ENCODE measurements at places on chromosomes 7 and 10.

DNA sequence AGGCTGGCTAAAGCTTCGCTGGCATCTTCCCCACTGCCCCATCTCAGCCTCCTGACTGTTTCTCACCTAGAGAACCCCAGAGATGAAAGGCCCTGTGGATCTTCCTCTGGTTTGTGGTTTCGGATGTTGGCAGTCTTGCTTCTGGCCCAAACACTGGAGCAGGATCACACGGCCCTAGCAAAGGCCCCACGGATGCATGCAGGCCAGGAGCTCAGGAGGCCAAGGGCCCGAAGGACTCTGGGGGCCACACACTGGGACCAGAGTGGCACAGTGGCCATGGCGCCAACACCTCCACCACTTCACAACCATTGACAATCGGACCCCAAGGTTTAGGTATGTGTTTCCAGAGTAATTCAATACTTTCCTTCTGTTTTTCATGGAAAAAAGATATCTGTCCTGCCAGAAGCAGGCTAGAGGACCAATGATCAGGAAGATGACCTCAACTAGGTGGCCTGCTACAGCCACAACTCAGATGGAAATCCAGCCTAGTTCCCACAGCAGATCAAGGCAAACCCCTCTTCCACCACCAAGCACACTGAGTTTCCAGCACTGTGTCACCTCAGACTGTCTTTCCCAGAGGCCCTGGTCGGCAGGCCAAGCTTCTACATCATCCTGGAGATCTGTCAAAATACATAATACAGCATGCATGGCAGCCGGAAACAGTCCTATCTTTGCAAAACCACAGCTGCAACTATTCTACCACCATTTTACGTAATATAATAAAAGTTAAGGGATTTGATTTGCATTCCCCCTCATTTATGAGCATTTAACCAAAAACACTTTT, 53.0 kb downstream of the CTBP2 start:
- DNase-seq, result no peak

- peak; percentile 1 for DNase-seq
These were observed 331.2 kb downstream of the LRRTM3 start for GRCh38 chr10:67257018-67257417.

DNA sequence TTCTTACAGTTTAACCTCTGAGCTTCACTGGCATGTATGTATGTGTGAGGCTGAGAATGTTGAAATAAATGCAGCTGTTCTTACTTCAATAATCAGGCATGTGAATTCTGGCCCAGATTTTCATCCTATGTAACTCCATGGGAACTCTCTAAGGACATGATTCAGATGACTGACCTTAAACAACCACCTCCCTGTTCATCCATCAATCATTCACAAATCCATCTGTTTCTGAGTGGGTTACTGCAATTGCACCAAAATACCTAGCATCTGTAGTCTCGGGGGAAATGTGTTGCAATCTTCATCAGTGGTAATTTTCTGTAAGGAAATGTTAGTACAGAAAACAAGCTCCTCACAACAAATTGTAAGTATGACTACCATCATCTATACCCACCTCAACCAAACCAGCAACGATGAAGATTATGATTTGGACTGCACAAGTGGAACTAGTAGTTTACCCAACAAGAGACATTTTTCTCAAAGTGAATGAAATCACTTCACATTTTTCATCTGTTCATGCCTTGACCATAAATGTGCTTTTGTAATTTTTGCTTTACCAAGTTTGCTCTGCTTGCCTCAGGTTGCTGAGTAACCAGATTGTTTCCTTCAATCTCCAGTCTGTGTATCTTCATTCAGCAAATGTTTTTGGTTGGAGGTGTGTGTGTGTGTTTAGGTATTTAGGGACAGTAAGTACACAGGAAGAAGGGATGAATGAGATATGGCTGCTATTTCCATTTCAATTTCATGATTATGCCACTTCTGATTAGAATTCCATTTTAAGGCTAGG, 65.7 kb upstream of the FZD8 start:
- DNase-seq, result no peak

DNA sequence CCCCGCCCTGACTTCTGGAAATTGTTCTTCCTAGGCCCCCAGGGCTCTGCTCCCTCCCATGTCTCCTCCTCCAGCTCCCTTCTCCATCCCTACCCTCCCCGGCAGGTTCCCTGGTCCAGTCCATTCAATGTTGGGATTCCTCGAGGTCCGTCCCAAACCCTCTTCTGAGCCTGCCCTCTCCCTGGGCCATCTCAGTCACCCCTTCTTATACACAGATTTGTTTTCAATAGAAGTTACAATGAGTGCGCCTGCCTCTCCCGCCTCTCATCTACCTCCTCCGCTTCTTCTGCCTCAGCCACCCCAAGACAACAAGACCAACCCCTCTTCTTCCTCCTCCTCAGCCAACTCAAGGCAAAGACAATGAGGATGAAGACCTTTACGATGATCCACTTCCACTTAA, 67.9 kb downstream of the OAT start:
- no peak for DNase-seq

GRCh38 chr7:45122975-45123860, 11.7 kb upstream of the TBRG4 start:
- DNase-seq, result no peak

DNA sequence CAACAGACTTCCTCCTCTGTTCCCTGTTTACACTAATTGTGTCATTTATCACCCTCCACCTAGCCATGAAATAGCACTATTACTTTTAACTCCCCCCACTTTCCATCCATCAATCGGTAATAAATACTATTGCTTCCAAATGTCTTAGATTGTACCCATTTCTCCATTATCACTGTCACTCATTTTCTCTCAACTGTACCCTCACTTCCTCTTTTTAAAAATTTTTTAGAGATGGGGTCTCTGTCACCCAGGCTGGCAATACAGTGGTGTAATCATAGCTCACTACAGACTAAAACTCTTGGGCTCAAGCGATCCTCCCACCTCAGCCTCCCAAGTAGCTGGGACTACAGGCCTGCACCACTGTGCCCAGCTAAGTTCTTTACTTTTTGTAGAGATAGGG, 123.5 kb upstream of the EGR2 start:
- DNase-seq, result no peak

DNA sequence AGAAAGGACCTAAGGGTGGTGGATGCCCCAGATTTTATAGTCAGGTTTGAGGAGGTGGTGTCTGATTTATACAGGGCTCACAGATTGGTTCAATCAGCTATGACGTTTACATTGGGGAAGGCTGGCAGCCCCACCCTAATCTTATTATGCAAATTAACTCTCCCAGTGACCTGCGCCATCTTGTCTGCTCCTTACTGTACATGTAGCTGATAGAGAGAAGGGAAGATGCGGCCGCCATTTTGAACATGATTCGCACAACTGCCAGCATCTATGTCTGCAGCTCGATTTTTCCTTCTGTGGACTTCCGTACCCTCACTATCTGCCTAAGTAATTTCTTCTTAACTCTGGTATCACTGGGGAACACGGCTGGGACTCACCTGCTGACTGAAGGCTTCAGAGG, 619.0 kb upstream of the DPP6 start:
- DNase-seq, result no peak

- peak; percentile 7 for DNase-seq
These were observed 46.3 kb downstream of the KIAA1549 start for GRCh38 chr7:138934861-138935260.
